ENCODE measurements at places on chromosomes 4 and X.
A peak's percentile ranks its signal among the peaks of the same experiment; 100 is the strongest.

- DNase-seq = no peak
These were observed 57.4 kb upstream of the SLC16A2 start for GRCh38 chrX:74363914-74364313.

- DNase-seq = no peak
These were observed 29.7 kb downstream of the ATG4A start for GRCh38 chrX:108121291-108121690.

GRCh38 chrX:105274091-105274490 is 53.6 kb upstream of the TEX13A start:
- no peak for DNase-seq

DNA sequence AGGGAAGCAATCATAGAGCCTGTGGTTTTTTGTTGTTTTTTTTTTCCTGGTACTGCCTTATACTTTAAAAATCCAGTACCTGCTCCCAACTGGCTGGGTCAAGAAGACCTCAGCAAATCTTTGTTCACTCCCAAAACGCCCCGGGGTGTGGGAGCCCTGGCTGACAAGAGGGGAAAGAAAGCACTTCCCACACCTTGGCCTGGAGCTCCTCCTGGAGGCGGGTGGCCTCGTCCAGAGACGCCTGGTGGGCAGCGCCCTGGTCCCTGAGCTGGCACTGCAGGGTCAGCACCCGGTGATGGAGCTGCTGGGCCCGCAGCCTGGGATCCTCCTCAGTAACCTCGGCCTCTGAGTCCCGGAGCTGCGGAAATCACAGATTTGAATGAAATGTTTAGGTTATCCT is 38.2 kb downstream of the C4orf50 start:
- DNase-seq = peak; percentile 44

- DNase-seq = peak; percentile 94
These were observed at the start of gene PYURF for GRCh38 chr4:88523325-88524129. TSS of gene PYURF (minus strand) at chr4:88523776. CDS start at chr4:88523700, 76 bp downstream.

DNA sequence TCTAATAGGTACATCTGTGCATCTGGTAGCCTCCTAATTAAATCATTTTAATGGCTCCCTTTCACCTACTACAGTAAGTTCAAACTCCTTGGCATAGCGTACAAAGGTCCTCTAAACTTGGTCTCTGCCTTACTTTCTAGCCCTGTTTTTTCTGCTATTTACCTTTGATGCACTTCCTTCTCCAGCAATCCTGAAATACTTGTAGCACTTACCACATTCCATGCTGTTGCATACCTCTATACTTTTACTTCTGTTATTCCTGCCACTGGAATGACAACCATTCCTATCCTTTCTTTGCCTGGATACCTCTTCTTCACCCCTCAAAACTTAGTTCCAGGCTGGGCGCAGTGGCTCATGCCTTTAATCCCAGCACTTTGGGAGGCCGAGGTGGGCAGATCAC is 56.6 kb upstream of the LHFPL1 start:
- no peak for DNase-seq

- DNase-seq = no peak
These were observed 433.0 kb downstream of the PPARGC1A start for GRCh38 chr4:23456864-23457263.

GRCh38 chrX:153445106-153445855 is 575 bp downstream of the TREX2 start:
- DNase-seq = no peak

DNA sequence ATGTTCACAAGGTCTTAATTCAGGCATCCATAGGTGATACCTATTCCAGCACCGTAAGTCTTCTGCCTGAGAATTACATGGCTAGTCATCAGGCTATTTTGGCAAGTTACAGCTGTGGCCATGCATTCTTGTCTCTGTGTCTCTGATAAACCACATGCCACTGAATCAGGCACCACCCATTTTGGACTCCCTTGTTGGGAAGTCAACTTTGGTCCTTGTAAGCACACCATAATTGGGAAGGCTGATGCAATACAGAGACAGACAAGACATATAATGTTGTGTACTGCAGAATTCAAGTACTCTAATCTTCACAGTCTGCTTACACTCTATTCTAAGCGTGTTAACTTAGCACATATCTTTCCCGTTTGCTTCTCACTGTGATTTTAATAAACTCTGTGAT is 483.7 kb upstream of the FTHL17 start:
- DNase-seq = no peak

- no peak for DNase-seq
These were observed 65.4 kb downstream of the PRKX start for GRCh38 chrX:3648084-3648483.

DNA sequence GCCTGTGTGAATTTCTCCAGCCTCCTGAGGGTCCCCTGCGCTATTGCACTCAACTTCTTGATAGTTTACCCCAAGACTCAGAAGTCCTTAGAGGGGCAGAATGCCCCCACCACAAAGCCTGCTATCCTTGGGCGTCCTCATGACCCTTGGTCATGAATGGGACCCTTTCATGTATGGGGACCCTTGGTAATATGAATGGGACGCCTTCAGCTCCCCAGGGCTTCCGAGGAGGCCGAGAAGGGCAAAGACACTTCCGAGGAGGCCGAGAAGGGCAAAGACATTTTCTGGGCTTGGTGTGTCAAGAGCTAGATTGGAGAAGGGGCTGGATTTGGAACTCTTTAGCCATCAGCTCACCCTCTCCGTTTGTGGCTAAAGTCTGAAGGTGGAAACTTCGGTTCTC is 8.6 kb downstream of the SHOX start:
- no peak for DNase-seq

- no peak for DNase-seq
These were observed 75.6 kb upstream of the GRXCR1 start for GRCh38 chr4:42816880-42817400.

- no peak for DNase-seq
These were observed 116.4 kb upstream of the PUDP start for GRCh38 chrX:7264399-7264798.

- DNase-seq = no peak
These were observed 47.3 kb upstream of the TLR3 start for GRCh38 chr4:186021461-186022167.

DNA sequence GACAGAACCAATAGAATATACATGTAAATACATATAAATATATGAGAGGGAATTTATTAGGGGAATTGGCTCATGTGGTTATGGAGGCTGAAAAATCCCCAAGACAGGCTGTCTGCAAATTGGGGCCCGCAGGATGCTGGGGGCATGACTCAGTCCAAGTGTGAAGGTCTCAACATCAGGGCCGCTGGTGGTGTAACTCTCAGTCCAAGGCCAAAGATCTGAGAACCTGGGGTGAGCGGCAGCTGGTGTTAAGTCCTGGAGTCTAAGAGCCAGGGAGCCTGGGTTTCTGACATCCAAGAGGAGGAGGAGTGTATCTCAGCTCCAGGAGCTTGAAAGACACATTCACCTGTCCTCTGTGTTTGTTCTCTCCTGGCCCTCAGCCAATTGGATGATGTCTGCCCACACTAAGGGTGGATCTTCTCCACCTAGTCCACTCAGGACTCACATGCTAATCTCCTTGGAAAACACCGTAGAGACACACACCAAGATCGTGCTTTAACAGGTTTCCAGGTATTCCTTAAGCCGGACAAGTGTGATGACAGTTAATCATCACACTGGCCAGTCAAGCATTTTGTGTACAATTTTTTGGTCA is 28.9 kb downstream of the TIGD2 start:
- no peak for DNase-seq

DNA sequence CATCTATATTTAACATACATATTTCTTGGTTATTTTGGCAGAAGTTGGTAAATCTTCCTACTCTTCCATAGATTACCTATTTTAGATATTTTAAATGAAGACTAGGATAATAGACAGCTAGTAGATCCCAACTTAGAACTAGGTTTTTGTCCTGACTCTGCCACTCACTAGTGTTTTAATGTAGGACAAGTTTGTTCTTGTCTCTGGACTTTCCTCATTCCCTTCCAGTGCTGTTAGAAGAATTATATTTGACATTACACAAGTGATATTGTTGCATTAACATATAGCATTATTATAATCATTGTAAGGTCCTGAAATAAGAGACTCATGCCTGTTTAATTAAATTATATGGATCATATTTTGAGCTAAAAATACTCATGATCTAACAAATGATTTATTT is 24.1 kb upstream of the ALB start:
- DNase-seq = no peak

GRCh38 chrX:40866893-40867292 is 131.6 kb upstream of the MED14 start:
- DNase-seq = no peak

All from RWPE2 (cell line).